Cerebellar cortex (tissue), 1 donor: ENCODE measurements at places on chromosomes 2 and 18.

DNA sequence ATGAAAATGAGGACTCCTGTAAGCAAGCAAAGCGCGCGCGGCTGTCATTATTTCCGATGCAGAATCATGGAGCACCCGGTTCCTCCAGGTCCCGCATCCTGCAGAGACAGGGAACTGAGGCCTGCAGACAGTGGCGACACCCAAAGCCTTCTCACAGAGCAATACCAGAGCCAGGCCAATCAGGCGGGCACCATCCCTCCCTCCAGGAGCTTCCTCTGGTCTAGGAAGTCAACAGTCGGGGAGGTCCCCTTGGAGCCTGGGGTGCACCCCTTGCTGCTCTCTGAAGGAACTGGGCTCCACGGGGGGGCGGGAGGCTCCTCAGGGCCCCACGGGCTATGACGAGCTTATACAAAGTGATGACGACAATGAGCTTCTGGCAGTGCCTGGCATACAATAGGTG lies 60.3 kb upstream of the HPCAL1 start:
- no peak for DNase-seq

DNA sequence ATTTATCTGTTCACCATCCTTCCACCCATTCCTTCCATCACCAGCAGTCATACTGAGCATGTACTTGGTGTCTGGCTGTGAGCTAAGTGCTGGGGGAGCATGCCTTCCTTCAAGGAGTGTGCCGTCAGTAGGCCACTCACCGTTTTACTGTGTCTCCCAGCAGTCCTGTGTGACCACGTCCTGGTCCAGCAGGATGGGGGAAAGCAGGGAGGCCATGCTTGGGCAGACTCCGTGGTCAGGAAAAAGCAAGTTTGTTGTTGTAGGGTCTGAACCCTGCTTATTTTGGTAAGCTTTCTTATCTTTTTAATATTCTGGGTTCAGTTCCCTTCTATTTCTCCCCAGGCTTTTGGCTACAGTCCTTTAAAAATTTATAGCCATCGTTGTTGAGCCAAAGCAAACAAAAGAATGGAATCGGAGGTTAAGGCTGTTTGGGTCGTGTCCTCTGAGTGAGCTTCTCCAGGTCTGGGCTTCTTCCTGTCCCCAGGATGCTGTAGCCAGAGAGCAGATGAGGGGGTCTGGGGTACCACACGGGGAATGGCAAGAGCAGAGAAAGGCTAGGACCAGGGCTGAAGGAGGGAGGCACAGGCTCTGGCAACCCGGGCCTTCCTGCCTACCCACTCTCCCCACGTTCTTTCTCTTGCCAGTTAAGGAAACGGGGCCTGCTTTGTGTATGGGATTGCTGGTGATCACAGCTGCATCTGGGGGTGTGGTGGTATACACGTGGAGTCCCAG lies 13.5 kb downstream of the SLC30A3 start:
- DNase-seq: no peak

DNA sequence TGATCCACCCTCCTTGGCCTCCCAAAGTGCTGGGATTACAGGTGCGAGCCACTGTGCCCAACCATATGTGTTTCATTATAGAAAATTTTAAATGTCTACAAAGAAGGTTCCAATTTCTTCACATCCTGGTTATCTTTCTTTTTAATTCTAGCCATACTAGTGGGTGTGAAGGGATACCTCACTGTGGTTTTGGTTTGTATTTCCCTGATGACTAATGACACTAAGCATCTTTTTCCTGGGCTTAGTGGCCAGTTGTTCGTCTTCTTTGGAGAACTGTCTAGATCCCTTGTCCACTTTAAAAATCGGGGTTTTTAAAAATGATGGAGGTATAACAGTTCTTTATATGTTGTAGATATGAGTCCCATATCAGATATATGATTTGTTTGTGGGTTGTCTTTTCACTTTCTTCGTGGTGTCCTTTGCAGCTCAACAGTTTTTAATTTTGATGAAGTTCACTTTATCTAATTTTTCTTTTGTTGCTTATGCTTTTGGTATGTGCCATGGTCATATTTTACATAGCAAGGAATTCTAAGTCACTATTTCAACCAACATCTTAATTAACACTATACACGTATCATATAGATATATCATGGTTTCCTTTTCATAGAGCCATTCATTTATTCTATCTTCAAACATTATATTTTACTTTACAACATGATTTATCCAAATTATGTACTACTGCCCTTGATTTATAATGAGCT lies 135.0 kb upstream of the RIOK3 start:
- no peak for DNase-seq

GRCh38 chr18:44133483-44133882 lies 547.2 kb upstream of the SETBP1 start:
- DNase-seq: no peak

GRCh38 chr18:42184685-42185477 lies 229.8 kb downstream of the PIK3C3 start:
- no peak for DNase-seq

DNA sequence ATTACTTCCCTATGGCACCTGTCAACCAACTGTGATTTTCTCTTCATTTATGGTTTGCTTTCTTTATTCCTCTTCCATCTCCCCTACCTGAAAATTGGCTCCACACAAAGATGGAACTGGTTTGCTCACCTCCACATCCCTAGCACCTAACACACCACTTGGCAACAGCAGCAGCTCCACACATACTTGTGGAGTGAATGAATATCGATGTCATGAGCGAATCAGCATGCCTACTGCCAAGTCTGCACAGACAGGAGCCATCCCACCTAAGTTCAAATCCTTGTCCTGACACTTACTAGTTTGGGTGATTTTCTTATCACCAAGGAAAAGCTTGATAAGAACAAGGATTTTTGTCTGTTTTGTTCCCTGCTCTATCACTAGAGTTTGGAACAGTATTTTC lies 191.4 kb upstream of the TMEM200C start:
- DNase-seq: no peak

- no peak for DNase-seq
Measured at GRCh38 chr18:12883372-12883683, 709 bp downstream of the PTPN2 start.

DNA sequence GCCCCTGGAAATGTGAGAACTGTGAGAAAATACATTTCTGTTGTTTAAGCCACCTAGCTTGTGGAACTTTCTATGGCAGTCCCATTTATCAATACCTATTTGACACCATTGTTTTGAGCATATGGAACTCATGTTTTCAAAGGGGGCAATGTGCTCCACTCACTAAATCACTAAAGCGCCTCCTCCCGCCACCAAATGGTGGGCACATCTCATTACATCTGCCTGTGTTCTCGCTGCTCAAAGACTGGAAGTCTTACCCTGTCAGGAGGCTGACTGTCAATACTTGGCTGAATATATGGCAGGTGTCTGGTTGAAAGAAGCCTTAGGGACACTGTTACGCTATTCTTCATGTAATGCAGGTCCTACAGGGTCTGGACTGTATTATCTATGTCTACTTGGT lies 767.7 kb downstream of the TSN start:
- DNase-seq: no peak

GRCh38 chr2:161139098-161139987 lies 20.9 kb upstream of the TANK start:
- DNase-seq: no peak

GRCh38 chr2:51290725-51291124 lies 258.8 kb upstream of the NRXN1 start:
- no peak for DNase-seq

DNA sequence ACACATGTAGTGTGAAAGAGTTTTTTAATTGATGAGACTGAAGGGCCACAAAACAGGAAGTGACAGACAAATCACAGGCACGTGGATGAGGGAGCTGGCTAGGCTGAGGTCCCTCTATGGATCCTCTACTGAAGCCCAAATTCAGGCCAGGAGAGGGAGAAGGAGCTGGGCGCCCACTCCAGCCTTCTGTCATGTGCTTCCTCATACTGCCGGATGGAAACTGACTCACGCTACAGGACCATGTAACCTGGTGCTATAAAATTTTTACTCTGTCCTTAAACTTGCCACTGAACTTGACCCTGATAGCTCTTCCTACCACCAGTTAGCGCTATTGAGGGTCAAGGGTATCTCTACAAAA lies 31.3 kb downstream of the PSTPIP2 start:
- no peak for DNase-seq
